ENCODE measurements at places on chromosomes 12 and 14.

- DNase-seq = no peak
Measured at GRCh38 chr14:32710231-32710671, 228.4 kb upstream of the NPAS3 start.

DNA sequence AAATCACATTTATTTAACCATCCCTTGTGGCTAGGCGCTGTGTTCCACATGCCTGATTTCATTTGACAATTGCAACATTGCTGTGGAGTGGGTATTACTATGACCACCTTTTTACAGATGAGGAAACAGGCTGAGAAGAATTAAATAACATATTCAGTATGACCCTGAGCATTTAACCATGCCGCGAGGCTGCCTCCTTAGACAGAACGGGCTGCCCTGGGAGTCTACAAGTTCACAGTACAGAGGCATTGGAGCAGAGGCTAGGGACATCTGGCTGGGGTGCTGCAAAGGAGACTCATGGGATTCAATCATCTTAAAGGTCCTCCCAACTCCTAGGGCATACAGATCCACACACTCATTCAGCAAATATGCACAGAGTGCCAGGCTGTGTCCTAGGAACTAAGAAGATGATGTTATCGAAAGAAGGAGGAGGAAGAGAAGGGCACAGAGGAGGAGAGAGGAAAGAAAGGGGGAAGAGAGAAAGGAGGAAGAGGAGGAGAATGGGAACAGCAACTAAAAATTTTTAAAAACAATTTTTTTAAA is 164.7 kb upstream of the CCND2 start:
- DNase-seq = no peak

DNA sequence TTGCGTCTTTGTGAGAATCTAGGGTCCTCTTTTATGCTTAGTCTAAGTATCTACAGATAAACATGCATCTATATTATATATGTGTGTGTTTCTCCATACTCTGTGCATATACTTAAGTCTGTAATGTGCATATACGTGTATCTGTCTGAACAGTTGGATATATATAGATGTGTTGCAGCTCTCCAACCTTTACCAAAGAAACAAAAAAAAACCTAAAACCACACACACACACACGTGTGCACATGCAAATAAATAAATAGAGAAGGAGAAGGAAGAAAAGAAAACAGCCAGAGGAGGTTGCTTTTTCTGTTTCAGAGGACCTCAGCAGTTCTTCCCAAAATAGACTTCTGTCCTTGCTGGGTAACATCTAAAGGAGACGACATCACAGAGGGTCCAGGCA is 244.9 kb downstream of the CACNA1C start:
- no peak for DNase-seq

DNA sequence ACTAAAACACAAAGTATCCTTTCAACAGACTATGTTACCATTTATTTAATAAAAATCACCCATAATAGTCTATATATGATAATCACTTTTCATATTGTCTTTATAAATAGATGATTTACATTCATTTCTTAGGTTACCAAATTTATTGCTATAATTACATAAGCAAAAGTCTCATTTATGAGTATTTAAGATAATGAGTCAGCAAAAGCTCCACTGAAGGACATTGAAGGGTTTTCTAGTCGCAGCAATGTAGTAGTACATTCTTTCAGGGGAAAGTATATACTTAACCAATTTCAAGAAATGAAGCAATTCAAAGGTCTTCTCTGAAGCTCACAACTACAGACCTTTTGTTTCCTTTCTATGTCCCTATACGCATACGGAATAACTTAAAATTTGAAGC is 110.9 kb downstream of the NOVA1 start:
- no peak for DNase-seq

DNA sequence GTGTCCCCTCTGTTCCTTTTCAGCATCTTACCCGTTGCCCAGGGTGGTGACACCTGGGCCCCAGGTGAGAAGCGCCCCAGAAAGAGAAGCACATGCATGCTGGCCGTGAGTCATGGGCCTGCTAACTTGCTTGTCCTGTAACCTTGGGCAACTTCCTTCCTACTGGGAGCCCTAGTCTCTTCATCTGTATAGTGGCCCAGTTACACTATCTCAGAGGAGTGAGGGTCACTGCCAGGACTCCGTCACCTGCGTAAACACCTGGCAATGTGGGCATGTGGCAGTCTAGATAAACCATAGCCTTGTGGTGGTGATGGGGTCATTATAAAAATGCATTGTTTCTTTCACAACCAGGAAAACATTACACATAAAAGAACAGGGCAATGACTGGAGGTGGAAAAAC is 125.2 kb downstream of the SLC25A47 start:
- DNase-seq = no peak

DNA sequence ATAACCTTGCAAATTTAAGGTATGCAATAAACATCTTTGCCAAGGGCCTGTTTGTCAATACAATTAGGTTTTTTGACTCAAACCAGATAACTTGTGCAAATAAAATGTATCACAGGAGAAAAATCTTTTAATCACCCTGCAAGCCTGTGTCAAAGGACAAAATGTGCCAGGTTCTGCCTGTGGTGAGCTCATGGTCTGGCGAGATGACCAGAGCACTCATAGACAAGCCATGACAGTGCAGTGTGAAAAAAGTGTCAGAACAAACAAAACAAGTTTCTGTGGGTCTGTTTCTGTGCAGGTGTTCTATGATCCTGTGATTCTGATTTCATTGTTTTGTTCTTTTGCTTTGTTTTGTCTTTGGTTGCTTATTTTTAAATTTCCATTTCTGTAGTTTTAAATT is 847.2 kb downstream of the VRK1 start:
- no peak for DNase-seq

GRCh38 chr12:1836854-1837421 is 16.6 kb downstream of the LRTM2 start:
- no peak for DNase-seq

GRCh38 chr12:91074154-91074709 is 16.4 kb upstream of the KERA start:
- no peak for DNase-seq

- no peak for DNase-seq
Measured at GRCh38 chr14:74684434-74684833, 28.4 kb downstream of the AREL1 start.

All from glomerular endothelial cell (primary cell).